ENCODE measurements at places on chromosomes 12 and 14.

DNA sequence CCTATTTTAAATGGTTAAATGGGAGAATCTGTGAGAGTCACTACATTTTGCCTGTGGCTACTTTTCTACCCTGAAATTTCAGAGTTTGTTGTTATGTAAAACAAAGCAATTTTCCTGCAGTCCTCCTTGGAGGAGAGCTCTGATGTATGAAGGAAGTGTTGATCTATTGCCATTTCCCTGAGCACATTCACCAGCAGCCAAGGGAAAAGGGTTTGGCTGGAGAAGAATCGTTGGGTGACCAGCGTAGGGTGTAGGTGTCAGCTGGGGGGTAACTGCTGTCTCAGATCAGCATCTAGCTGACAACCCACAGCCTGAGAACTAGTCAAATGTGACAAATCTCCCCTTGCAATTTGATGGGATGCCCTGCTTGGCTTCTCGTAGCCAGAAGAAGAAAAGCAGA lies 230.5 kb downstream of the PDZRN4 start:
- no peaks in the 10 kb centered on the region for H3K4me1 ChIP-seq
- no peak overlapping the region for H3K4me3 ChIP-seq
- DNase-seq, result no peak
- H3K36me3 ChIP-seq, result no peaks in the 10 kb centered on the region
- H3K27ac ChIP-seq, result no peak overlapping the region
- H3K27me3 ChIP-seq, result no peaks in the 10 kb centered on the region

DNA sequence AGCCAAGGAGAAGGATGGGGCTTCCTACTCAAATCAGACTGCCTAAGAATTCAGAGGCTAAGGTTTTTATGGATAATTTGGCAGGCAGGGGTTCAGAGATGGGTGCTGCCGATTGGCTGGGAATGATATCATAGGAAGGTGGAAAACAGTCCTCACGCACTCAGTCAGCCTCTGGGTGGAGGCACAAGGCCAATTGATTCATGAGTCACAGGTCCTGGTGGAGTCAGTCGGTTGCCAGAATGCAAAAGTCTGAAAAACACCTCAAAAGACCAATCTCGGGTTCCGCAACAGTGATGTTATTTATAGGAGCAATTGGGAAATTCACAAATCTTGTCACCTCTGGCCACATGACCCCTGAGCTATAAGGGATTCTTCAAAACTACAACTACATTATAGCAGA lies 105.5 kb downstream of the GXYLT1 start:
- H3K36me3 ChIP-seq, result no peaks in the 10 kb centered on the region
- no peaks in the 10 kb centered on the region for H3K4me1 ChIP-seq
- no peak overlapping the region for H3K4me3 ChIP-seq
- no peak for DNase-seq

- H3K27ac ChIP-seq, result no peak overlapping the region
- peaks cover 8% of the 10 kb centered on the region for H3K4me1 ChIP-seq
These were observed 217.6 kb downstream of the TTC8 start for GRCh38 chr14:89042021-89042420.

- H3K36me3 ChIP-seq, result peaks cover 24% of the 10 kb centered on the region
- no peaks in the 10 kb centered on the region for H3K4me1 ChIP-seq
- no peak overlapping the region for H3K4me3 ChIP-seq
These were observed 42.5 kb downstream of the ATG2B start for GRCh38 chr14:96320605-96321004.

- H3K27ac ChIP-seq, result no peak overlapping the region
- peak; percentile 67 for DNase-seq
- H3K4me1 ChIP-seq, result peaks cover 16% of the 10 kb centered on the region
- H3K4me3 ChIP-seq, result peak overlapping the region; percentile 74
- H3K36me3 ChIP-seq, result no peaks in the 10 kb centered on the region
These were observed 1.4 kb downstream of the FIGNL2 start for GRCh38 chr12:51846911-51847642.

DNA sequence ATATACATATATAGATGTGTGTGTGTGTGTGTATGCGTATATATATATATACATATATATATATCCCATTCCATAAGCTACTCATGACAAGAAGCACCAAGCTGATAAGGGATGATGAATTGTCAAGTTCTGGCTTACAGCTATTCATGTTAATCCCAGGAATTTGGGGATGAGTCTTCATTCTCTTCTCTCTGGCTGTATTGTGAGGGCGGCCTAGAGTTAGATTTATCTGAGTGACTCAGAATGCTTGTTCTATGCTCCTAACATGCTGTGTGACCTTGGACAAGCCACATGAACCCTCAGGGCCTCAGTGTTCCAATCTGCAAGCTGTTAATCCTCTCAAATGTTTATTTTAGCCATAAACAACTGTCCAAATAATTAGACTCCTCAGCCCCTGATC lies 749.0 kb downstream of the MED13L start:
- H3K4me3 ChIP-seq, result no peak overlapping the region
- H3K27ac ChIP-seq, result no peak overlapping the region
- H3K36me3 ChIP-seq, result no peaks in the 10 kb centered on the region
- H3K27me3 ChIP-seq, result no peaks in the 10 kb centered on the region

DNA sequence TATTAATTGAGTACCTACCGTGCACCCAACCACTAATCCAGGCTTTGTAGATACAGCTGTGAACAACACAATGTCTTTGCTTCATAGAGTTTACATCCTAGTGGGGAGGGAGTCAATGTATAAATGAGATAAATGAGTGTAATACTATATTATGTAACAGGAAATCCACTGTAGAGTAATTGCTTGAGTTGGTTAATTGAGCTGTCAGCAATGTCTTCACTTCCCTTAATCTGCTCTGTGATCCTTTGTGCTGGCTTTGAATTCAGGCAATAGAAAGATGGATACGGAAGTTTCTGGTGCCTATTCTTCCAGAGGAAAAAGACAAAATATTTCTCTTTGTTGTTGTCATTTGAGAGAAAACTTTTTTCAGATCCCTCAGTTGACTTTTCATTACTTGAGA lies 104.0 kb upstream of the SLC16A7 start:
- no peak overlapping the region for H3K4me3 ChIP-seq
- no peaks in the 10 kb centered on the region for H3K36me3 ChIP-seq
- no peak overlapping the region for H3K27ac ChIP-seq
- H3K27me3 ChIP-seq, result peaks cover 9% of the 10 kb centered on the region
- no peaks in the 10 kb centered on the region for H3K4me1 ChIP-seq

DNA sequence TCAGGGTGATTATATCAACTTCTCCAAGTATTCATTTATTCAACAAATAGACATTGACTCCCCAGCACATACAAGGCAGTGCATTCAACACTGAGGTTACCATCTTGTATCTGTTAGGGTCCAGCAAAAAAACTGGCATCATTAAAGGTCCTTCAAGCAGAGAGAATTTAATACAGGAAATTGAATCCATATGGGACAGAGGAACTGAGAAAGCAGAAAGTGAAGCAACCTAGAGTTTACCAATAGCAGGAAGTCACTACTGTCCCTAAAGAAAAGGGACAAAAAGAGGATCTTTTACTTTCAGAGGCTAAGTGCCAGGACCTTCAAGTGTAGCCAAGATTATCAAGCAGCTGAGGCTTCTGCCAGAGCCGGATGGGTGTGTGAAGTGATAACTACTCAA lies 237.8 kb upstream of the TBX3 start:
- no peaks in the 10 kb centered on the region for H3K27me3 ChIP-seq
- no peaks in the 10 kb centered on the region for H3K36me3 ChIP-seq
- no peak for DNase-seq
- H3K4me1 ChIP-seq, result no peaks in the 10 kb centered on the region
- H3K4me3 ChIP-seq, result no peak overlapping the region
- no peak overlapping the region for H3K27ac ChIP-seq

- peaks cover 10% of the 10 kb centered on the region for H3K27me3 ChIP-seq
- no peak overlapping the region for H3K4me3 ChIP-seq
- H3K36me3 ChIP-seq, result no peaks in the 10 kb centered on the region
- H3K4me1 ChIP-seq, result no peaks in the 10 kb centered on the region
These were observed 81.1 kb upstream of the RPH3A start for GRCh38 chr12:112710414-112710813.

DNA sequence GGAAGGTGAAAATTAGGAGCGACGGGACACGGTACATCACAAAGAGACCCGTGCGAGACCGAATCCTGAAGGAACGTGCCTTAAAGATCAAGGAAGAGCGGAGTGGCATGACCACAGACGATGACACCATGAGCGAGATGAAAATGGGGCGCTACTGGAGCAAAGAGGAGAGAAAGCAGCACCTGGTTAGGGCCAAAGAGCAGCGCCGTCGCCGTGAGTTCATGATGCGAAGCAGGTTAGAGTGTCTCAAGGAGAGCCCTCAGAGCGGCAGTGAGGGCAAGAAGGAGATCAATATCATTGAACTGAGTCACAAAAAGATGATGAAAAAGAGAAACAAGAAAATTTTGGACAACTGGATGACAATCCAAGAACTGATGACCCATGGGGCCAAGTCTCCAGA lies 385.3 kb downstream of the PDZRN4 start:
- no peaks in the 10 kb centered on the region for H3K4me1 ChIP-seq
- DNase-seq, result no peak
- no peak overlapping the region for H3K27ac ChIP-seq
- H3K27me3 ChIP-seq, result no peaks in the 10 kb centered on the region
- no peaks in the 10 kb centered on the region for H3K36me3 ChIP-seq

DNA sequence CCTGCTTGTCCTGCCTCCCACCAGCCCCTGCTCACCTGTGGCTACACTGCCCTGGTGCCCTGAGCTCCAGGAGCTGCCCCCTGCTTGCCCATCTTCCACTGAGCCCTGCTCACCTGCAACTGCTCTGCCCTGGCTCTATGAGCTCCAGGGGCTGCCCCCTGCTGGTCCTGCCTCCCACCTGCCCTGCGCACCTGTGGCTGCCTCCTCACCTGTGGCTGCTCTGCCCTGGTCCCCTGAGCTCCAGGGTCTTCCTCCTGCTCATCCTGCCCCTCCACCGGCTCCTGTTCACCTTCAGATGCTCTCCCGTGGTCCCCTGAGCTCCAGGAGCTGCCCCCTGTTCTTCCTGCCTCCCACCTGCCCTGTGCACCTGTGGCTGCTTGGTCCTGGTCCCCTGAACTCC lies 247.6 kb downstream of the TMEM121 start:
- H3K36me3 ChIP-seq, result peaks cover 7% of the 10 kb centered on the region
- no peak overlapping the region for H3K4me3 ChIP-seq
- no peaks in the 10 kb centered on the region for H3K27me3 ChIP-seq
- no peak for DNase-seq
- H3K4me1 ChIP-seq, result peaks cover 2% of the 10 kb centered on the region
- H3K27ac ChIP-seq, result no peak overlapping the region

DNA sequence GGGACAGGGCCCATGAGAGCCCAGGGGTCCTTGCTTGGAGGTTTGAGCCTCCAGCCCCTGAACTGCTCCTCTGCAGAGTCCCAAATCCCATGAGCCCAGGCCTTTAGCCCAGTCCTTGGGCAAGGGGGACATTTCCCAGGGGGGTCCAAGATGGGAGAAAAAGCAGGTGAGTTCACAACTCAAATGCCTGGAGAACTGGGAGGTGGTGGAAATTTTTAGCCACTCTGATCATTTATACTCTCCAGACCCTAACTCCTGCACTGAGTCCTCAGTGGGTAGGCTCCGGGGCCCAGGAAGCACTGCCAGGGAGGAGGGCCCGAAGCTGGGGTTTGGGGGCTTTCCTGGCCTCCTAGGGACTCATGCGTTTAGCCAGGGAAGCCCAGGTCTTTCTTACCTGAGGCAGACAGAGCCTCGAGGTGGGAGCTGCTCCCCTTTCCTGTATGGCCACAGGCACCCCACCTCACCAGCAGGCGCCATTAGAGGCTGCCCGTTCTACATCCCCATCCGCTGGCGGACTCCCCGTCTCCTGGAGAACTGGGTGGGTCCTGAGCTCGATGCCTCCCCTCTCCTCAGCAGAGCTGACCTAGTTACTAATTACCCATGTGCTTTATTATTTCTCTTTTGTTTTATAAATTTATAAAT lies 998 bp downstream of the HNF1A start:
- H3K4me1 ChIP-seq, result no peaks in the 10 kb centered on the region
- H3K27me3 ChIP-seq, result no peaks in the 10 kb centered on the region
- H3K27ac ChIP-seq, result no peak overlapping the region

DNA sequence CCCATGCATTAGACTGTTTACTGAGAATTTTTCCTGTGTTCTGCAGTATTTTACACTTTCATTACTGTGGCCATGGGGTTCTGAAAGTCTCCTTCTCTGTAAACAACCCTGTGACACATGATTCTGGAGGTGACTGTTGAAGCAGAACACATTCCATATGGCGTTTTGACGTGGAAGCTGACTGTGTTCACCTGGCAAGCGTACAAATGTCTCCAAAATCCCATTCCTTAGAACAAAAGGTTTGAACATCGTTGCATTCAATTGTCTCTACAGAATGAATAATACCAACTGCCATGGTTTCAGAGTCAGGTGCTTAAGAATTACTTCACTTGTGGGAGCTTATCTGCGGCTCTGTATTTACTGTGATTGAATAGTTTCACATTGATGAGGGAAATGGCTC lies 485.6 kb upstream of the TMEM132C start:
- H3K4me3 ChIP-seq, result no peak overlapping the region
- DNase-seq, result no peak
- no peak overlapping the region for H3K27ac ChIP-seq
- H3K27me3 ChIP-seq, result no peaks in the 10 kb centered on the region
- H3K4me1 ChIP-seq, result no peaks in the 10 kb centered on the region

GRCh38 chr12:6899837-6900519 lies 4.6 kb upstream of the LRRC23 start:
- no peaks in the 10 kb centered on the region for H3K36me3 ChIP-seq
- no peaks in the 10 kb centered on the region for H3K27me3 ChIP-seq
- H3K4me1 ChIP-seq, result no peaks in the 10 kb centered on the region
- DNase-seq, result no peak
- no peak overlapping the region for H3K4me3 ChIP-seq

GRCh38 chr14:34000396-34000795 lies 49.5 kb upstream of the EGLN3 start:
- no peak overlapping the region for H3K27ac ChIP-seq
- no peak for DNase-seq
- no peaks in the 10 kb centered on the region for H3K36me3 ChIP-seq

DNA sequence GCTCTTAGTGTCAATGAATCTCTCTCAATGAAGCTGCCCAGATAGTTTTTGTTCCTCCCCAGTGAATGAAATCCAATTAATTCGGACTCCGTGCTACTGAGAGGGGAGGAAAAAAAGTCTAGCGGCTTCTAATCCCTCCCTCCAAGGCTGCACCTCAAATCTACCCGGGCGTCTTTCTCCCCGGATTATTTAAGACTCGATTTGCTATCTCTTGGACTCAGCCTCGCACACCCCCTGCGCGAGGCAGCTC lies 134 bp downstream of the DUSP6 start:
- peak; percentile 65 for DNase-seq
- peak overlapping the region; percentile 86 for H3K4me3 ChIP-seq
- peaks cover 57% of the 10 kb centered on the region for H3K4me1 ChIP-seq
- peak overlapping the region; percentile 75 for H3K27ac ChIP-seq
- no peaks in the 10 kb centered on the region for H3K27me3 ChIP-seq

DNA sequence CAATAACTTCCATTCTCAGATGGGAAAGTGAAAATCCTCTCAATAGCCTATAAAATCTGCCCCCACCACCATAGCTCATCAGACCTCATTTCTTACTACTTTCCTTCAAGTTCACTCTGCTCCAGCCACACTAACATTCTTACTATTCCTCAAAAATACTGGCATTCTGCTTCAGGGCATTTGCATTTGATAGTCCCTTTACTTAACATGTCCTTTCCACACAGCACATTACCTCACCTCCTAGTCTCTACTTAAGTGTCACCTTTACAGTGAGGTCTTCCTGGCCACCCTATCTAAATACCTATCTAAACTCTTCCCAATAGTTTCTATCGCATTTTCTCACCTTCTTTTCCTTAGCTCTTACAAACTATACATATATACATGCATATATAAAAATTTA lies 6.8 kb downstream of the EML5 start:
- H3K4me1 ChIP-seq, result peaks cover 4% of the 10 kb centered on the region
- no peak overlapping the region for H3K4me3 ChIP-seq
- H3K27ac ChIP-seq, result no peak overlapping the region
- H3K36me3 ChIP-seq, result peaks cover 43% of the 10 kb centered on the region
